ENCODE measurements at places on chromosomes 3 and 15.

DNA sequence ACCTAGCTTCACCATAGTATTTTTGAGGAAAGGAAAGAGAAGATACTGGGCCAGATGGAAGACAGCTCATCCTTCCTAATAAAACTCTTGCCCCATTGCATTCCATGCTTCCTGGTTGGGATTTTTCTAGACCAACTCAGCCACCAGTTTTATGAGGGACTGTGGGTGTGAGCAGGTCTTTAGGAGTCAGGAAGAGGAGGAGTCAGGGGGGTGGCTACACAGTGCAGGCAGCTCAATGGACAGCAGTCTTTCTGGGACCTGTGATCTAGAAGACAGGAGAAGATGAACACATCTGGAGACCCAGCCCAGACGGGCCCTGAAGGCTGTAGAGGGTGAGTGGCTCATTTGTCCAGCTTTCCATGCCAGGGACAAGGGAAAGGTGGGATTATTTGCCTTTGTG lies at the start of gene NOX5:
TSS of gene NOX5 (plus strand) at position 242 of the 400 bp plus-strand sequence. CDS start at position 283, 41 bp downstream.
- no peak for DNase-seq

GRCh38 chr3:122773944-122774509 lies 19.6 kb downstream of the HSPBAP1 start:
- no peak for DNase-seq

- no peak for DNase-seq
Observed at GRCh38 chr3:102605153-102605552, 170.3 kb downstream of the ZPLD1 start.

DNA sequence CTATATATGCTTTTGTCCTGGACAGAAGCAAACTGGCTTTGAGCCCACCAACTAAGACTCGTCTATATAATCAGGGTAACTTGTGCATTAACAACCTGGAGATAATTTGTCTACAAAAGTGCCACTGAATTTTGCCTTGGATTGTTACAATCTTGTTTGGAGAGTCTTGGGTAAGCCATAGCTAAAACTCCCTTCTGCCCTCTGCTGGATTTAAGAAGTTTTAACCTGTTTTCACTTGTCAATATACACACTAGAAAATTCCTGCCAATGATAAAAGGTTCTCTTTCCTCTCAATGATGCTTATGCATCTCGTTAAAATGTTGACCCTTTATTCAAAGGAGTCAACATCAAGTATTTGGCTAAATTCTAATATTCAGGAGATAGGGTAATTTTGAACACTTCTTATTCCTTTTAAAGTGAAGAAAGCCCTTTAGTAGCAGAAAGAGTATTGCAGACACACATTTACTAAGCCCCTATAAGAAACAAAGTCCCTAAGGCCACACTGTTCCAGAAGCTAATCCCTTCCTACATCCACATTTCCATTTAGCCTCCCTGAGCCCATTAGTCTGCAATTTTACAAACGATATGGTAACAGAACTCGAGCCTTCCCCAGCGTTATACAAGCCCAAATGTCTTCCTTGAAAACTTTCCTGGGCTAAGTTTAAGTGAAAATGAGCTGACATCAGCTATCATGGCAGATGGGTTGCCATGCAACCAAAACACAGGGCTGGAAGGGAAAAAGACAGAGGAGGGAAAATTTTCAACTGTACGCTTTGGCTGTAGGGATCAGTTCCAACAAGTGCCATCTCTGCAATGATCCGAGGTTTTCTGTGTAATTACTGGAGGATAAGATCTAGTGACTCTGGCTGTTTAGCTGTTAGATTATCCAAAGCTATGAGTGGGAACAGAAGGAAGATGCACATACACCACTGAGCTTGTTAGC lies 75.9 kb upstream of the FGF12 start:
- no peak for DNase-seq

- DNase-seq, result no peak
Observed at GRCh38 chr3:112640930-112641801, at the start of gene CCDC80. TSS of gene CCDC80 (minus strand) at chr3:112641143. CDS start at chr3:112639905, 1,238 bp downstream.

DNA sequence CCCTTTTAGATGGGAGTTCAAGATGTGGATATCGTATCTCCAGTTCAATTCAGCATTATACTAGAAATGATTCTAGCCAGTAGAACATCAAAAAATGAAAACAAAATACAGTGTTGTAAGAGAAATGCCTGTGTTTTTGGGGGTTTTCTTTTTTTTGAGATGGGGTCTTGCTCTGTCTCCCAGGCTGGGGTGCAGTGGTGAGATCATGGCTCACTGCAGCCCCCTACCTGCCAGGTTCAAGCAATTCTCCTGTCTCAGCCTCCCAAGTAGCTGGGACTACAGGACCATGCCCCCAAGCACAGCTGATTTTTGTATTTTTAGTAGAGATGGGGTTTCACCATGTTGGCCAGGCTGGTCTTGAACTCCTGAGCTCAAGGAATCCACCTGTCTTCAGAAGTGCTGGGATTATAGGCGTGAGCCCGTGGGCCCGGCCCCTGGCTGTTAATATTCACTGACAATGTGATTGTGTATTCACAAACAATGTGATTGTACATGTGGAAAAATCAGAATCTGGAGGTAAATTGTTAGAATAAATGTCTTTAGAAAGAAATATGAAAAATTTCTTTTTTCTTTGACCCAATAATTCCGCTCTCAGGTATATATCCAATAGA lies 59.0 kb downstream of the ARIH1 start:
- DNase-seq, result no peak

DNA sequence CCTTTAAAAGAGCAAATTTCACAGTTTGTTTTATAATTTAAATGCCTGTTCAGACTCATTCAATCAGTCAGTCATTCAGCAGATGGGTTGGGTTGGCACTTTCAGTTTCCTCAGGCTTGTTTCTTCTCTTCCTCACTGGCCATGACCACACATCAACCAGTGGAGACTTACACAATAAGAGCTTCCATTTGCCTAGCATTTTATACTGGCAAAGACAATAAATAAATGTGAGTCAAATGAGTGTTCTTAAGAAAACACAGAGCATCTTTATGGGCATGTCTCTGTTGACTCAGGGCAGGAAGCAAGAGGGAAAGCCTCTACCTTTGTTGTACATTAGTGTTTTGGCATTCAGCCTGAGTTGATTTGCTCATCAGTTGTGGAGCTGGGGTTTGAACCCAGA lies 122.6 kb downstream of the EPHB1 start:
- no peak for DNase-seq

- no peak for DNase-seq
Observed at GRCh38 chr3:69236812-69237707, 114.7 kb upstream of the LMOD3 start.

DNA sequence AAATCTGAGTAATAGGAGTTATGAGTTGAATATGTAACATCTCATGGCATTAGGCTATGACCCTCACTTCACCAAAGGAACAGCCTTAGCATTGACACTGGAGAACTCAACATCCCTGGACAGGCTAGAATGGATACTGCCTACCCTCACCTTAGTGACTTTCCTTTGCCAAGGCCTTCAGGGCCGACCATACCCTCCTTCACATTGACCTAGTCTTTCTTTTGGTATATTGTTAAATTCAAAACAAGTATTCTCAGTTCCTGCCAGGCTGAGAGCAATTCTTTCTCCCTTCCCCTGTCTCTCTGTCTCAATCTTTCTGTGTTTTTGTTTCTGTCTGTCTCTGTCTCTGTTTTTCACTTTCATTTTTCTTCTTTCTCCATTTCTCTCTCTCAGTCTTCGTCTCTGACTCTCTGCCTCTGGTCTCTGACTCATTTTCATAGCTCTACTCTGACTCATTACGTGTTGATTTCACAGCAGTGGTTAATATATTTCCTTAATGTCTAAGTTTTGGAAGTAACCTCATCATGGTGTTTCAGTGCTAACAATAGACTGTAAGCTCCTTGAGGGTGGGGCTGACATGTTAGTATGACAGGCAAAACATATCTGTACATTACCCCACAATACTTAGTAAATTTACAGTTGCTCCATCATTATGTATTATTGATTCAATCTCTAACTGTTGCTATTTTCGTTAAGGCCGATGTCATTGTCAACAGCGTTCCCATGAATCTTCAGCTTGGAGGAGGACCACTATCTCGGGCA lies 32.5 kb downstream of the PARP15 start:
- no peak for DNase-seq

DNA sequence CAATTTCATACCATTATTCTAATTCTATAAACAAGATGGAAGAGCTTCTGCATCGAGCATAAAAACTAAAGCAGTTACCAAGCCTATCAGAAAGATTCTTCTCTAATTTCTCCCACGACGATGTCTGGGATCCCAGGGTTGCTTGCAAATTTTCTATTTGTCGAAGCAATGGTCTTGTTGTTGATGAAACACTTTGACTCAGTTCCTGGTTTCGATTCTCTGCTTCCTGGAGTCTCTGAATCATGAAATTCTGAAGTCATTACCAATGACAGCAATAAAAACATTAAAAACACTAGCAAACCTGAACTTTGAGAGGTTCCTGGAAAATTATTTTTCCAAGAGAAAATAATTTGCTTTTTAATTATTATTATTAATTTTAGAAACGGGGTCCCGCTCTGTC lies 18.7 kb downstream of the TMF1 start:
- no peak for DNase-seq

- DNase-seq, result no peak
Observed at GRCh38 chr3:53748512-53749271, 97.5 kb downstream of the CHDH start.

GRCh38 chr15:86327230-86327865 lies 247.7 kb downstream of the AGBL1 start:
- no peak for DNase-seq

DNA sequence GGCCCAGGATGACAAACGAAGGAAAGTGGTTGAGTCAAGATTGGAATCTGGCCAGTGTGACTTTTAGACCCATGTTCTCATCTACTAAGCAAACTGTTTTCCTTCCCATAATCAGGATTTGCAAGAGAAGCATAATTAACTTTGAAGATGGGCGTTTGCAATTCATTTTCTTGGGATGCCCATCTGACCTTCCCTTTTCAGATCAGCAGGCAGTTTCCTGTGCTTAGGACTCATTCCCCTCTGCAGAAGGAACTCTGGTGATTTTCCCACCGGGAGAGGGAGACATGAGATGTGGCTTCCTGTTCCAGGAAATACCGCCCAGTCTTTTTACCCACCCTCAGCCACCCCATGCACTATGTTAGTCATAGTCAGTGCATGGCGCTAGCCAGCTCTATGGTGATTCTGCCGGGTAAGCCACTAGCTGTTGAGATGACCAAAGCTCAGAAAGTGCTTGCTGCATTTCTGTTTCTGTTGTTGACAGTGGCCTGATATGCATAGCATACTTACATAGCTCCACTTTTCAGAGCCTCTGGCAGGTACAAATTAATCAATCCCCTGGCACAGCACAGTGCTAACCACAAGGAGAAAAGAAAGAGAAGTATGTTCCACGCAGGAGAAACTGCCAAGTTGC lies 129.4 kb downstream of the VGLL4 start:
- no peak for DNase-seq

DNA sequence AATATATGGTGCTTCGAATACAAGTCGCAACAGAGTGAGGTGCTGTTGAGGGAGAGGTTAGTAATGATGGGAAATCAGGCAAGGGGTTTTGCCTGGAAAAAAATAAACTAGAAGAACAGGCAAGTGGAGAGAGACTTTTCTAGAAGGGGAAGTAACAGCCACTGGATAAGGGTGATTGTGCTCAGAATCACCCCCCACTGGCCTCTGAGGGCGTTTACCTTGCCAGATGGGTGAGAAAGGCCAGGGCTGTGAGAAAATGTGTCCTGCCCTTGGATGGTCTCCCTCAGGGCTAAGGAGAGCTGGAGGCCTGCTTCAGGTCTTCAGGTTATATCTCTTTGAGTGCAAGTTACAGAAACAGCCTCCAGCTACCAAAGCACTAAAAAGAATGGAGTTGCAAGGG lies 151.8 kb downstream of the MEX3B start:
- no peak for DNase-seq

GRCh38 chr15:51004103-51004551 lies 90.6 kb downstream of the TNFAIP8L3 start:
- DNase-seq, result no peak

DNA sequence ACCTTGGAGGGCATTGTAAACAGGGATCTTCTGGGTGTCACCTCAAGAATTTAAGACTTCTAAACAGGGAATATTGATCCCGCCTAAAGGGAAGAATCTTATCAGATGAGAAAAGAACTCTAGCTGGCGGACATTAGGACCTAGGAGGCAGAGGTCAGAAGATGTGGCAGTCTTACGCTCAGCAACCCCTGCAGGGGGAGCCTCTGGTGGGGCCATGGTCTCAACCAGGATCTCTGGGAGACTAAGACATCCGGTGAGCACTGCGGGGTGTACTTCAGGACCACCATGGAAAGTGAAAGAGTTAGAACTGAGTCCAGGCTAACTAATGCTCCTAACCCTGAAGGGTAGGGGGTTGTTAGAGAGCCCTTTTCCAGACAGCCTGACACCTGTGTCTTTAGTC lies 295.2 kb downstream of the VGLL3 start:
- DNase-seq, result no peak

DNA sequence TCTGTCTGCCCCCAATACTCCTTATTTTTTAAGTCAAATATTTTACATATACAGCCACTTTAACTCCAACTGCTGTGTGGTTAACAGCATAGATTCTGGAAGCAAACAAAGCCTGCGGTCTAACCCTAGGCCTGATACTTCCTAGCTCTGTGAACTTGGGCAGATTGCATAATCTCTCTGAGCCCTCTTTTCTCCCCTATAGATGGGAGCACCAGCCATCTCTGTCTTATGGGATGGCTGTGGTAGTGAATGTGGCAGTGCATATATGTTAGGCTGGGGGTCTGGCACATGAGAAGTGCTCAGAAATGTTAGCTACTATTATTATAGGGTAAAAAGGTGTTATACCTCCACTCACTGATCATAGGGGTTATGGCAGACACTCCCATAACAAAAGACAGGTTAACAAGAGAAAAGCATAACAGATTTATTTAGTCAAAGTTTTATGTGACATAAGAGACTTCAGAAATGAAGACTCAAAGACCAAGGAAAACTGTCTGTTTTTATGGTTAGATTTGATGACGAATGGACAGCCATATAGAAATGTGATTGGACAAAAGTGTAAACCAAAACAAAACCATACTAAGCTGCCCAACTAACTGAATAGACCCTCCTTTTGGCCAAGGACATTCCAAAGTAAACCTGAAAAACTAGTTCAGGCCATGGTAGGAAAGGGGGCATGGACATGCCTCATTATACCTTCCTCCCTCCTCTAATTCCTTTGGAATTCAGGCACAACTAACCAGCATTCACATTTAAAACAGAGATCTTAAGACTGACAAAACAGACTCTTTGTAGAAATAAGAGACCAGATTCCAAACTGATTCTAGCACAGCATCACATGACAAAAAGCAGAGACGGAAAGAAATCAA lies 53.9 kb upstream of the DAZL start:
- DNase-seq, result no peak

DNA sequence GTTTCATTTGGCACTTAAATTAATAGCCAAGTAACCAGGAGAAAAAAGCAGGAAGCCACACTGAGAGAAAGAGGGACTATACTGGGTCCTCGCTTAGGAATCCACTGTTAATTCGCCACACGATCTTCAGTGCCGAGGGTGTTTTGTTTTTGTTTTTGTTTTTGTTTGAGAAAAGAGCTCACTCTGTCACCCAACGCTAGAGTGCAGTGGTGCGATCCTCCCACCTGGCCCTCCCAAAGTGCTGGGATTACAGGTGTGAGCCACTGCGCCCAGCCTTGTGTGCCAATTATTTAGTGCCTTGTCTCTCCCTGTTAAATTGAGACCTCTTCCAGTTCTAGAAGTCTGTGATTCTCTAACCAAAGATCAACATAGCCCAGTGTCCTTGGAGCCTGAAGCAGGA lies 53.8 kb upstream of the TPM1 start:
- DNase-seq, result no peak
